ENCODE measurements at places on chromosomes 6 and 20.

- DNase-seq = peak; percentile 20
Observed at GRCh38 chr6:34953061-34954025, 64.3 kb downstream of the ANKS1A start.

- peak; percentile 14 for DNase-seq
Observed at GRCh38 chr6:81562169-81562568, 190.3 kb downstream of the TENT5A start.

GRCh38 chr6:169646906-169647567 lies 54.8 kb downstream of the WDR27 start:
- DNase-seq = no peak

GRCh38 chr20:57221916-57222630 lies 44.4 kb downstream of the BMP7 start:
- DNase-seq = no peak

DNA sequence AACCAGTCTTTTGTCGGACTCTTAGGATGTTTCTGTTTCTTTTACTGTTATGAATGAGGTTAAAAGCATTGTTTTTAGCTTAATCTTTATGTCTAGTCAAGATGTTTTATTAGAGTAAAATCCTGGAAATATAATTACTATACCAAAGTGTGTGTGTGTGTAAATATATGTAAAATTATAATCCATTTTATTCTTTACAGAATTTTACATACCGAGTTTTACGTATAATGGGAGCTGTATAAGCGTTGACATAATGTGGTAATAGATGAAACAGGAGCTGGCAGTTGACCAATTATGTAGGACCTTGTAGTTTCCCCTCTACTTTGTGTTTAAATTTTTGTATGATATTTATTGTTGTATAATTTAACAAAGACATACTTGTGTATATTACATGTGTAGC lies 16.7 kb downstream of the MAP3K4 start:
- no peak for DNase-seq

- peak; percentile 16 for DNase-seq
Observed at GRCh38 chr6:20056350-20056992, 155.8 kb downstream of the MBOAT1 start.

GRCh38 chr6:147564556-147564955 lies 56.1 kb downstream of the SAMD5 start:
- no peak for DNase-seq

- peak; percentile 99 for DNase-seq
Observed at GRCh38 chr6:146913842-146914488, 290.3 kb upstream of the STXBP5 start.

DNA sequence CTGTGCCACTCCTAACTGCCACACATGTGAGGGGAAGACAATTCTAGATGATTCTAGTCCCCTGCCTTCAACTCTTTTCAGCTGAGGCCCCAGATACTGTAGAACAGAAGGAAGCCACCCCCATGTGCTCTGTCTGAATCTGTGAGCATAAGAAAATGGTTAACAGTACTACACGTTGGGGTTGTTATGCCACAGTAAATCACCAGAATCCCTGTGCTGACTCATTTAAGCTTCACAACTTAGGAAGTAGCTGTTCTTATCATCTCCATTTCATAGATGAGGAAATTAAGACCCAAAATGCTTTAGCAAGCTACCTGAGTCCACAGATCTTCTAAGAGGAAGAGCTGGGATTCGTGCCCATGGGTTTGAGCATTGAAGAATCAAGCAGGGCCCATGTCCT lies 27.4 kb upstream of the SCRT2 start:
- no peak for DNase-seq
